ENCODE measurements at places on chromosomes 1 and 21. TPM values are rescaled to one million over a fixed set of nuclear protein-coding genes. Genes with fewer than 3 reads are reported as not detected.

Gene FAM177B
- not detected for total RNA-seq

Gene AGL
- total RNA-seq: 156 TPM

Gene DAB1
- total RNA-seq: 1.6 TPM

Gene AGT
- 10.4 TPM for total RNA-seq

Gene PKP1
- 3.7 TPM for total RNA-seq

All from skeletal muscle tissue (tissue), 5 donors.